ENCODE measurements at places on chromosomes 3 and 15.

GRCh38 chr3:12516873-12517272, 28.4 kb downstream of the MKRN2OS start:
- no peak for DNase-seq

- no peak for DNase-seq
These were observed 21.1 kb upstream of the MYRIP start for GRCh38 chr3:39788128-39788883.

GRCh38 chr15:25059698-25060471, 105.1 kb downstream of the SNRPN start:
- no peak for DNase-seq

DNA sequence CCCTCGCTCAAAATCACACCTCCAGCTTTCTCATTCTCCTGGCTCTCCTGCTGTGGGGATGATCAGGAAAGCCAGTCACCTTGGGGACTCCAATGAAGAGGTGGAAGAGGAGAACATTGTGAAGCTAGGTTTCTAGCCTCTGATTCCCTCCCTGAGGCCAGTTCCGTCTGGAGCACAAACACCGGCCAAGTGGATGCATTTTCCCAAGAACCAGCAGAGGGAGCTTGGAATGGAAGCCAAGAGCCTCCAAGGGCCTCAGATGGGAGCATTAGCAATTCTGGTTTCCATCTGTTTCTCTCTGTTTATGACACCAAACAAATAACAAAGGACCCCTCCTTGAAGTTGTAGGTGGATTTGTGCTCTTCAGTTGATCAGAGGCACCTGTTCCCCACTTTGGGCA, 40.6 kb upstream of the NMNAT3 start:
- no peak for DNase-seq

- DNase-seq, result no peak
These were observed 39.8 kb upstream of the FGF7 start for GRCh38 chr15:49383266-49383665.

DNA sequence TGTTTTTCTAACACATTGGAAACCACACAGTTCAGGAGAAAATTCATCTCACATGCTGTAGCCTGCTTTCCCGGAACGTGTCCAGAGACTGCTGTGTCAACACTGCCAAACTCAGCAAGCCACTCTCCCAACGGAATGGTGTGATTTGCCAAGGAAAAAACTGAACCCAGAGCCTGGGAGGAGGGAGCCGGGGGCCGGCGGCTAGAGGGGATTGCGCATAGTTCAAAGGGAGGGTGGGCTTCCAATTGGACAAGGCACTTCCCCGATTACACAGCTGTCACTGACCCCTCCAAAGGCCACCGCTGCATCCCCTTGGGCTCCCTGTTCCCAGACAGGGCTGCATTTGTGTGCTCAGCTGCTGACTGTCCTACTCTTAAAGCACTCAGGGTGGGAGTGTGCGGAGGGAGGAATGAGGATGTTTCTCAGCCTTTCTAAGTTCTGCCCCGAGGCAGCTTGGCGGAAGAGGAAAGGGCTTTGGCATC, 256.2 kb downstream of the ZNF621 start:
- DNase-seq, result peak; percentile 88

DNA sequence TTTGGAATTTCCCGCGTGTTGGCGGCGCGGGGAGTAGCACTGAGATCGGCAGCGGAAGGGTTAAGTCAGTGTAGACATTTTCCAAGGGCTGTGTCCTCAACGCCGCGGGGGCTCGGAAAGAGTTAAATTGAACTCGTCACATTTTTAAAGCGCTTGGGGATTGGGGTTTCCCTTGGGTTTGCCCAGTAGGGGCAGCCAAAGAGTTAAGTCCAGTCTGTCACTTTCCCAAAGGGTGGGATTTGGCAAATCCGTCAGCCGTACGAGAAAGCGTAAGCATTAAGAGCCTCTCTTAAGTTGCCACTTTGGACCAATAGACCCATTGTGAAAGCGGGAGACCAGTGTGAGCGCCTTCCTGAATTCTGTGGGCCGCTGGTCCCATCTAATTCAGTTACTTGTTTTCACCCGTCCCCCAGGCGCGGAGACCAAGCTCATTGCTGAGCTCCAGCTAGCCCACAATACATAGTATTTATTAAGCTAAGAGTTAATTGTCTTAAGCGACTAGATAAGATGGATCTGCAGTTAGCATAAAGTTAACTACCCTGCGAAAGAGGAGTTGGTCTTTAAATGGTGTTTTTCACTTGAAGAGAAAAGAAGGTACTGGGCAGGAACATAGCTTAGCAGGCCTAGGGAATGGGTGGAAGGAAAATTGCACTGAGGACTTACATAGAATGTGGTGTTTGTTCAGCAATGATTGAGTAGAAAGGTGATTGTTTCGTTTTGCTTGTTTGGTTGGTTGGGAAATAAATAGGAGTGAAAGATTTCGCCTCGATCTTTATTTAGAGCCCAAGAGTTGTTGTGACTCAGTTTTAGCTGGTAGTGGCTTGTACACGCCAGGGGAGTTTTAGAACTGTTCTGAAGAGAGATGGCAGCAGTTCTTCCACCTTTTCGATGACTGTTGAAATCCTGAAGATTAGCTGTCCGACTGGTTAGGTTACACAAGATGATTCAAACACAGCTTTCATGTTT, 932 bp downstream of the ARL8B start:
- peak; percentile 50 for DNase-seq

DNA sequence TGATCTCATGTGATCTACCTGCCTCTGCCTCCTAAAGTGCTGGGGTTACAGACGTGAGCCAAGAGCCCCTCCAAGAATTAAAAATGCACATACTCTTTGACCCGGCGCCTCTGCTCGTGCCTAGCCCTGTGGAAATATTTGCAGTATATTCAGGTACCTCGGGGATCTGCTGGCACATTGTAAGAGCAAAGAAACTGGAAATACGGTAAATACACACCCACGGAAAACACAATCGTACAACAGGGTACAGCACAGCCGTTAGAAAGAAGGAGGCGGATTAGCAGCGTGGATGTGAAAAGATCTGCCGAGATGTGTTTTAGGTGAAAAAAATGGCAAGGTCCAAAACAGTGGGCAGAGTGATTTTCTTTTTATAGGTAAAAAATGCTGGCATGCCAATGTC, 6.1 kb upstream of the HDAC11 start:
- no peak for DNase-seq

Data from right forelimb (tissue), 1 donor.